Right ventricle myocardium inferior (tissue), 1 donor: ENCODE measurements at places on chromosomes 3 and 15. TPM values are rescaled to one million over a fixed set of nuclear protein-coding genes. Genes with fewer than 3 reads are reported as not detected.

UACA gene
- 25.8 TPM for total RNA-seq

AHSG gene
- total RNA-seq, result not detected

GOLGA8N gene
- 10.3 TPM for total RNA-seq

ADAMTSL3 gene
- 11.5 TPM for total RNA-seq

GRCh38 chr3:32398531-32398930 is 6.9 kb downstream of the CMTM7 start:
- peak; percentile 85 for DNase-seq

- DNase-seq, result no peak
Measured at GRCh38 chr3:172134352-172134751, 95.0 kb downstream of the FNDC3B start.

GRCh38 chr15:100801256-100801900 is 78.3 kb upstream of the ALDH1A3 start:
- DNase-seq, result peak; percentile 46

- DNase-seq, result no peak
Measured at GRCh38 chr15:63915209-63915872, 81.6 kb upstream of the HERC1 start.

GRCh38 chr3:82081351-82081750 is 319.9 kb upstream of the GBE1 start:
- no peak for DNase-seq

- DNase-seq, result no peak
Measured at GRCh38 chr3:111652492-111653180, 57.5 kb upstream of the ZBED2 start.

GRCh38 chr3:182800508-182800907 is 7.2 kb downstream of the ATP11B start:
- DNase-seq, result no peak

GRCh38 chr3:155496206-155496605 is 202.7 kb upstream of the STRIT1 start:
- DNase-seq, result no peak

GRCh38 chr15:70290708-70291107 is 193.0 kb upstream of the TLE3 start:
- no peak for DNase-seq

DNA sequence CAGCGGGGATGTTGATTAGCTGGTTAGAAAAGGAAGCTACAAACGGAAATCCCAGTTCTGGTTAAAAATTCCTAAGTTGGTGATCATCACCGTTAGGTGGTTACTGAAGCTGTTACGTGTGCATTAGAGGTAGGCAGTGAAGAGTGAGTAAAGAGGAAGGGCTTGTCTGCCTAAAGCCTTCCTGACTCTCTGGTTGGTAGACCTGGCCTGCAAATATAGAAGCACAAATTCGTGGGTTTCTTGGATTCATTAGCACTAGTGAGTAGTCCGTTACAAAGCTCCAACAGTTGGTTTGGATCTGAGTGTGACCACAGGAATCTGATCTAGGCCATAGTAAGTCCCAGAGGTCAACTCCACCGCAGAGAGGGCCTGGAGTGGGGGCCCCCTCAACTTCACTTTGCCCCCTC is 174.0 kb upstream of the TP63 start:
- DNase-seq, result no peak

- DNase-seq, result no peak
Measured at GRCh38 chr3:108565506-108565905, 23.7 kb downstream of the CIP2A start.
